K562 (cell line): ENCODE measurements at places on chromosomes 5 and 9. TPM values are rescaled to one million over a fixed set of nuclear protein-coding genes. Genes with fewer than 3 reads are reported as not detected.

Gene LCN2
- total RNA-seq: 0.40 and 0.72 TPM in 2 replicates

DNA sequence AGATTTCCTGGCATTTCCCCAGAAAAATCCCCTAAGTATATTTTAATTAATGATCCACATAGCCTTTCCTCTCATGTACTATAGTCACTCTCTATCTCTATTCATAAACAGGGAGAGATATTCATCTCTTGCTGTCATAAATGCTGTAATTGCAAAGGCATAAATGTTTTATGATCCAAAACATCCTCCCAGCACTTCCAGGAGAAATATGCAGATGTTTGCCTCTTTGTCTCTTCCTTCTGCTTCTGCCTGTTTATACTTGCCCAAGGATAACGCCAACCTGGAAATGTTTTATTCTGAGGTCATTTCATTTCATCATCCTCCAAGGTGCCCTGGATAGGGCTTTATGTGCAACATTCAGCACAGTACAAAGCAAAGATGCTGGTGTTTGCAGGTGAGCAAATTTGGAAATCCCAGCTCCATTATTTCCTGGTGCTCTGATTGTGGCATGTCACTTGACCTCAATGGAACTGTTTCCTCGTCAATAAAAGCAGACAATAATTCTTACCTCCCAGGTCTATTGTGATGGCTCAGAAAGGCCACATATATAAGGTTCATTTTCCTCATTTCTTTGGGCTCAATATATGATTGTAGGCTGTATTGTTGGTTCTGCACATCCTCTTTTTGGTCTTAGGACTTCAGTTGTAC lies 6.9 kb downstream of the TNFSF15 start:
- peaks cover 4% of the 10 kb centered on the region; the same call in 1 of the 2 replicates for H3K27me3 ChIP-seq
- DNase-seq: no peak
- H3K36me3 ChIP-seq: no peaks in the 10 kb centered on the region
- H3K4me3 ChIP-seq: no peak overlapping the region
- no peaks in the 10 kb centered on the region for H3K4me1 ChIP-seq
- no peak overlapping the region for H3K27ac ChIP-seq

DNA sequence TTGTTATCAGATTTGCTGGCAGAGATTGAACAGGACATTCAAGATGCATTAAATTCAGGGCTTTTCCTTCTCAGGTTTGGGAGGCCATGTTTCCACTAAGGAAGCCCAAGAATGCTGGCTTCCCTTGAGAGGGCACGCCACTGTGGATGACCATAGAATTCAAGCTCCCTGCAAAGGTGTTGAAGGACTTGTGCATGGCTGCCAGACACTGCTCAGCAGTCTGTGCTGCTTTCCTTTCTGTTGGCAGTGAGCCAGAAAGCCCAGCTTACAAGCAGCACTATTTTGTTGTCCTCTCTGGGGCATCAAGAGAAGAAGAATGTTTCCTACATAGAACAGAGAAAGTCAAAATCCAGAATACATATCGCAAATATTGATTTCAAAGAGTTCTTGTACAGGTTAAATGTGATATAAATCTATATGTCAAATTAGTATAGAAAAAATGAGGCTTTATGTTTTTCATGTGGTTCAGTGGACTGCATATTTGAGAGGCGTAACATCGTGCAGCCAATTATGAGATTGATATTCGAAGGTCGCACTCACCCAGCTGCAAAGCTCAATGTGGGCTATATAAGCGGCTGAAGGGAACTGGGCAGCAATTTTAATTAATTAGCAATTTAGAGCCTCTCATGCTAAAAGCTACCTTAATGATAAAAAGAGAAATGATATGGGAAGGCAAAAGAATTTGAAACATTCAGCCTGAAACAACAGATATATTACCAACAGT lies 103.1 kb upstream of the ISL1 start:
- no peaks in the 10 kb centered on the region for H3K27me3 ChIP-seq
- no peak overlapping the region for H3K27ac ChIP-seq
- no peaks in the 10 kb centered on the region for H3K36me3 ChIP-seq

Gene CCL27
- total RNA-seq: 0.20 TPM in 1 of 2 replicates, not detected in the other

DNA sequence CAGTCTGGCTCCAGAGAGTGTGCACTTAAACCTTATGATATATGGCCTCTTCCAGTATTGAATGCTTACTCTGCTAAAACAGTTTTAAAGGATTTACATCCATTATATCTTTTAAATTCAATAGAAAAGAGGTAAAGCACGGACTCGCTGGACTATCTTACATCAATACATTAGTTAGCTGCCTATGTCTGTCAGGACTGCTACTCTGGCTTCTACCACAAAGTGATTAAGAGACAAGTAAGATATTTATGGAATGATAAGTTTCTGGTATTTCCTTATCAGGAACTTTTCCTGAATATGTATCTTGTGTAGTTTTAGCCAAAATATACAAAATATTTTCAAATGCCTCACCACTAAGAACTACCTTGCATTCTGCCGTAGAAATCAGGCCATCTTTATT lies 295.1 kb downstream of the ISL1 start:
- no peak overlapping the region for H3K27ac ChIP-seq
- no peaks in the 10 kb centered on the region for H3K4me1 ChIP-seq
- no peaks in the 10 kb centered on the region for H3K27me3 ChIP-seq
- DNase-seq: no peak
- H3K36me3 ChIP-seq: no peaks in the 10 kb centered on the region

- H3K36me3 ChIP-seq: peaks cover 64% of the 10 kb centered on the region; the same call in 2 of the 3 replicates
- DNase-seq: no peak
- H3K4me3 ChIP-seq: no peak overlapping the region
- peaks cover 38% of the 10 kb centered on the region for H3K4me1 ChIP-seq
- H3K27ac ChIP-seq: peak overlapping the region; percentile 60
These were observed 11.3 kb downstream of the DBN1 start for GRCh38 chr5:177462021-177462670.

Gene TMEM174
- not detected in 2 replicates for total RNA-seq

DNA sequence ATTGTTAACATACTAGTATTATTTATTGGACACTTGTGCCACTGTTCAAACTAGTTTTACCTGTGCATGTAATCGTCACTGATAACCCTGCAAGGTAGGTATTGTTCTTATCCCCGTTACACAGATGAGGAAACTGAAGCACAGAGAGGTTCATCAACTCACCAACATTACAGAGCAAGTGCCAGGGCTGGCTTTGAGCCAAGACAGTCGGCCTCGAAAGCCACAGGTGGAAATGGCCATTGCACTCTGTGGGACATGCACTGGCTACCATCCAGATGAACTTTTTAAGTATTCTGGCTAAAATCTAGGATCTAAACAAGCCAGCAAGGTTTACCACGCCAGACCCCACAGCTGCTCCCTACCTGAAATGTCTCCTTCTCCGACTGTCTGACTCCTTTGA lies 57.9 kb downstream of the TEX10 start:
- no peaks in the 10 kb centered on the region for H3K27me3 ChIP-seq
- no peak overlapping the region for H3K27ac ChIP-seq
- H3K4me3 ChIP-seq: no peak overlapping the region
- no peaks in the 10 kb centered on the region for H3K4me1 ChIP-seq

DNA sequence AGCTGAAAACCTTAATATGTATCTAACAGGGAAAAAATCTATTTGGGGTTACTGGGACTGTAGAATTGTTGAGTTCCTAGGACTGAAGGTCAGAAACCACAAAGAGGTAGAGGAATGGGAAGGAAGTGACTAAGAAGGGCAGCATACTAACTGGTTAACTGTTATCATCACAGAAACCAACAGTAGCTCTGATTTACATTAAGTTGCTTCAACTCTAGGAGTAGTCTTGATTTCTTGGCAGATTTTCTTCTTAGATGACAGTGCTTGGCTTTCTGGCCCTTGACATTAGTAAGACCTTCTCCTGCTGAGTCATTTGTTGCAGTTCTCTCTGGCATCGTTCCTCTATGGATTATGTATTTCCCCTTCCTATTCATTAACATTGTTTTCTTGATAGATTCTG lies 116.1 kb upstream of the RASA1 start:
- peaks cover 8% of the 10 kb centered on the region; the same call in 1 of the 2 replicates for H3K27me3 ChIP-seq
- no peak for DNase-seq
- H3K4me1 ChIP-seq: peaks cover 2% of the 10 kb centered on the region; the same call in 1 of the 2 replicates
- H3K27ac ChIP-seq: no peak overlapping the region
- no peaks in the 10 kb centered on the region for H3K36me3 ChIP-seq
